ENCODE measurements at places on chromosomes 11 and 22.

DNA sequence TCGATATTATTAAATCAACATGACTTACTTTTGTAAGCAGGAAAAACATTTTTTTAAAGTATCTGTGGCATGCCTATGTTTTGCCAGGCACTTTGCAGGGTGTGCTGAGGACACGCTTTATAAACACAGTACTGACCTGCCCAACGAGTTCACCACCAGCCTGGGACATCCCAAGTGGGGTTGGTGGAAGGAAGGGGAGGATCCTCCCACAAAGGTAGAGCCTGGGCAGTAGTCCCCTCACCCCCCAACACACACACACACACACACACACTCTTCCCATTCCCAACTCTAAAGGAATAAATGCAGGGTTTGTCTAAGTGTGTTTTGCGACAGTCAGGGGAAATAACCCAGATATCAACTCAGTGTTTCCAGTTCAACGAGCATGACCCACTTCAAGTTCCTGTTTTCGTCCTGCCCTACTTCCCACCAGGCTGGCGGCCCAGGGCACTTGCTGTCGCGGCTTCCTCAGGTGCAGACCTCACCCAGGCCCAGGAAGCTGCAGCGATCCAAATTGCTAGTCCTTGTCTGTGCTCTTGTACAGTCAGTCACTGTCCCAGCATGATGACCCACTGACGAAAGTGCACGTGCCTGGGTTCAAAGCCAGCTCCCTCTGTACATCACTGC, 3.1 kb downstream of the CERK start:
- DNase-seq = no peak

- DNase-seq = no peak
Measured at GRCh38 chr11:116707746-116708145, 65.0 kb downstream of the BUD13 start.

DNA sequence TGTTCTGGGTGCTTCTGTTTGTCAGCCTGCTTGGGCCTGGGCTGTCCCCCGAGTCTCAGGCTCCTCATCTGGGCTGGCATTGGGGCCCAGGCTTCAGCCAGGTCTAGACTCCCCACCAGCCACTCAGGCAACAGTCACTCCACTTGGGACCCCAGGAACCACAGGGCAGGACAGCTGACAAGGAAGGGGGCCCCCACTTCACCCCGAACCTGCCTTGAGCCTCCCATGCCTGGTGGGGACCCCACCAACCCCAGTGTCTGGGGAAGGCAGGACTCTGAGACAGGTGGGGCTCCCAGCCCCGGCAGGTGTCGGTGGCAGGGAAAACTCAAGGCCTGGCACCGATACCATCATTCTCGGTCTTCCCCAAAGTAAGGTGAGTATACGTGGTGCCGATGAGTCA, 11.7 kb upstream of the LTO1 start:
- DNase-seq = no peak

DNA sequence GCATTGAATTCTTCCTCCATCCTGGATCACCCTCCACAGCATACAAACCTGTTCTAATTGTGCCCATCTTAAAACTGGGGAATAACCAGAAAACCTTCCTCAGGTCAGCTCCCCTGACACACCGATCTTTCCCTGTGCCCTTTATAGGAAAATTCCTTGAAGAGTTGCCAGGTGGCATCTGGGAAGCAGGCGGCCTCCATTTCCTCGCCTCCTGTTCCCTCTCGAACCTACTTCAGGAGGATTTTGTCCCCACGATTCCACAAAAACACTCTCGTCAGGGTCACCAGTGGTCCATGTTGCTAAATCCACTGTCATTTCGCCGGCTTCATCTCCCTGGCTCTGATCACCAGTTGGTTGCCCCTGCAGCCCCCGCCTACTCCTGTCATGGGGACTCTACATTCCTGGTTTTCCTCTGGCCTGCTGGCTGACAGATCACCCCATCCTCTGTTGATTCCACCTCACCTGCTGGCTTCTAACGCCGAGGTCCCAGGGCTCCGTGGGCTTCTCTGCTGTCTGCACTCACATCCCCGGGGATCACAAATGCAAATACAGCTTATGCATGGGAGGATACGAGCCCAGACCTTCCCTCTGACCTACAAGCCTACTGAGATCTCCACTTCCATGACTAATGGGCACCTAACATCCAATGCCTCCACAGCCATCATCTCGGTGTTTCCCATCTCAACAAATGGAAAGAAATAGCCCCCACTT, 92.5 kb upstream of the PRDM11 start:
- no peak for DNase-seq

GRCh38 chr22:36864454-36865215, 3.8 kb downstream of the NCF4 start:
- DNase-seq = no peak

- DNase-seq = no peak
Measured at GRCh38 chr22:47304191-47304831, 541.9 kb downstream of the TBC1D22A start.

GRCh38 chr11:17846852-17847453, 112.4 kb downstream of the KCNC1 start:
- DNase-seq = peak; percentile 66

- DNase-seq = no peak
Measured at GRCh38 chr22:36175892-36176291, 15.3 kb upstream of the APOL3 start.

DNA sequence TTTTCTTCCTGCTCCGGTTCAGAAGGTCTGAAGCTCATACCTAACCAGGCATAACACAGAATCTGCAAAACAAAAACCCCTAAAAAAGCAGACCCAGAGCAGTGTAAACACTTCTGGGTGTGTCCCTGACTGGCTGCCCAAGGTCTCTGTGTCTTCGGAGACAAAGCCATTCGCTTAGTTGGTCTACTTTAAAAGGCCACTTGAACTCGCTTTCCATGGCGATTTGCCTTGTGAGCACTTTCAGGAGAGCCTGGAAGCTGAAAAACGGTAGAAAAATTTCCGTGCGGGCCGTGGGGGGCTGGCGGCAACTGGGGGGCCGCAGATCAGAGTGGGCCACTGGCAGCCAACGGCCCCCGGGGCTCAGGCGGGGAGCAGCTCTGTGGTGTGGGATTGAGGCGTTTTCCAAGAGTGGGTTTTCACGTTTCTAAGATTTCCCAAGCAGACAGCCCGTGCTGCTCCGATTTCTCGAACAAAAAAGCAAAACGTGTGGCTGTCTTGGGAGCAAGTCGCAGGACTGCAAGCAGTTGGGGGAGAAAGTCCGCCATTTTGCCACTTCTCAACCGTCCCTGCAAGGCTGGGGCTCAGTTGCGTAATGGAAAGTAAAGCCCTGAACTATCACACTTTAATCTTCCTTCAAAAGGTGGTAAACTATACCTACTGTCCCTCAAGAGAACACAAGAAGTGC, 661 bp upstream of the MALAT1 start:
- peak; percentile 41 for DNase-seq

DNA sequence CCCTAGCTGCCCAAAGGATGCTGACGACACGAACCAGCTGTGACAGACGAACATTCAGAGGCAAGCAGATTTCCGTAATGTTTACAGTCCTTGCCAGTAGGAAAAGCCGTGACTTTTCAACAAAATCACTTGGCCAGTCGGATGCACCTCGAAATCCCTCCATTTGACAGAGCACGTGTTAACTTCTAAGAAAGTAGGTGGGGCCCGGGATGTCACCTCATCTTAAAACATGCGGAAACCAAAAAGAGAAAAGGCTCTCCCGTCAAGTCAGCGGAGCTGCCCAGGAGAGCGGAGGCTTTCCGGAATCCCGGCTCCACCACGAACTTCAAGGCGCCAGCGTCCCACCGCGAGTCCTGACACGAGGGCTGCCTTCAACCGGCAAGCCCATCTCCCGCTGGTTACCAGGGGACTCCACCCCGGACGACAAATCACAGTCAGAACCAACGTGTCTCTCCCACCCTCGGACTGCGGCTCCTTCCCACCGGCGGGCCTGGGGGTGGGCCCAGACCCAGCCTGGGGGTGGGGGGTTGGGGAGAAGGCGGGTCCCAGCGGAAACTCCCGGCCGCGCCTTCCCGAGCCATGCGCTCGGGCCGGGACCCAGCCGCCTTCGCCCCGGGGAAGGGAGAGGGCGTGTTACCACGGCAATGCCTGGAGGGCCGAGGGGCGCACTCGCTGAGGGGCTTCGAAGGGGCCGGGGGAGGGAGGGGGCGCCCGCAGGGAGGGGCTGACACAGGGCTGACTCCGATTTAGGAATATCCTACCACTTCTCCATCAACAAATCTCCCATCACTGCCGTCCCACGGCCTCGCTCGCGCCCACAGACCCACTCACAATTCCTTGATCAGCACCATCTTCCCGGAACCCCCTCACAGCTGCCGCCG, 475 bp downstream of the PITPNB start:
- DNase-seq = peak; percentile 9

- peak; percentile 43 for DNase-seq
Measured at GRCh38 chr11:107898270-107898669, 30.0 kb upstream of the RAB39A start.

GRCh38 chr22:22120160-22120559, 124.4 kb upstream of the VPREB1 start:
- DNase-seq = no peak

Measured in H4 (cell line).